ENCODE measurements at places on chromosomes 3 and 15. TPM values are rescaled to one million over a fixed set of nuclear protein-coding genes. Genes with fewer than 3 reads are reported as not detected.

The PROS1 gene
- total RNA-seq, result 9.9 TPM

The GABRR3 gene
- not detected for total RNA-seq

The CNBP gene
- total RNA-seq, result 341 TPM

The TXNRD3 gene
- 8.2 TPM for total RNA-seq

The UCN2 gene
- 8.3 TPM for total RNA-seq

The BCHE gene
- total RNA-seq, result 1.0 TPM
